ENCODE measurements at places on chromosomes 7 and 10.

DNA sequence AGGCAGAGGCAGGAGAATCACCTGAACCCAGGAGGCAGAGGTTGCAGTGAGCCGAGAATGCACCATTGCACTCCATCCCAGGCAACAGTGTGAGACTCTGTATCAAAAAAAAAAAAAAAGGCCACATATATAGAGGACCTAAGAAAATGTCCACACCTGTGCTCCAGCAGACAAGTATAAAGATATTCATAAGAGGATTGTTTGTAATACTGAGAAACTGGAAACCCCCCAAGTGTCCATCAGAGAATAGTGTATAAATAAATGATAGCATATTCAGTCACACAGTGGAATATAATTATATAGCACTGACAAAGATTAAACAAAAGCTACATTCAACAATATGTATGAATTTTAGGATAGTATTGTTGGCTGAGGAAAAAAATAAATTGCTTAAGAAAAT is 1050.6 kb downstream of the GRM8 start:
- DNase-seq: no peak

- DNase-seq: no peak
These were observed 214.2 kb downstream of the WDR11 start for GRCh38 chr10:121065330-121065729.

DNA sequence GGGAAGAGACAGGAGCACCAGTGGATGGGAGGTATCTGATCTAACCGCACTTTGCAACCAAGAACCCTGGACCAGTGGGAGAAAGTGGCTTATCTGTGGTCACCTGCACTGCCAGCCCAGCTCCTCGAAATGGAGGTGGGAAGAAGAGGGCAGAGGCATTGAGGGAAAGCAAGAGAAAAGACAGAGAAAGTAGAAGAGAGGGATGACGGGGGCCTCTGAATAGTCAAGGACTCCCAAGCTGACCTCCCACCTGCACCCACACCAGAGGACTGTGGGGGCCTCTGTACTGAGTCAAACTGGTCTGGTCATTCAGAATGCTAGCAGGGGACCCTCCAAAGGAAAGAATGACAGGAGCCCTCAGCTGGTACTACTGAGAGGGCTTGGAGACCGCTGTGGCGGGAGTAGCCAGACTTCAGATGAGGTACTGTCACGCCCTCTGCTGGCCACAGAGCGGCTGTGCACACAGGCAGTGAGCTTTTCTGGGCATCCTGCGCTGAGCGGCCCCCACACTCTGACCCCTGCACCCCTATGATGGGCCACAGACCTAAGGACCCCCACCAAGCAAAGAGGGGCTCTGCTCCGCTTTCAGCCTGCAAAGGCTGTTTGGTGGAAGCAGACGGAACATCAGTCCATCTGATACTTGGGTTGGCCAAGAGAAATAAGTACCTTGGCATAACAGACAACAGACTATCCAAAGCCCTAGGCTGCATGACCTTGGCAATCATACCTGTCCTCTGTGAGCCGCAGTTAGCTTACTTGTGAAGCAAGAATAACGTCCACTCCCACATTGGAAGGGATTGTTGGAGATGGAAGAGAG is 112.9 kb downstream of the COL13A1 start:
- peak; percentile 36 for DNase-seq

DNA sequence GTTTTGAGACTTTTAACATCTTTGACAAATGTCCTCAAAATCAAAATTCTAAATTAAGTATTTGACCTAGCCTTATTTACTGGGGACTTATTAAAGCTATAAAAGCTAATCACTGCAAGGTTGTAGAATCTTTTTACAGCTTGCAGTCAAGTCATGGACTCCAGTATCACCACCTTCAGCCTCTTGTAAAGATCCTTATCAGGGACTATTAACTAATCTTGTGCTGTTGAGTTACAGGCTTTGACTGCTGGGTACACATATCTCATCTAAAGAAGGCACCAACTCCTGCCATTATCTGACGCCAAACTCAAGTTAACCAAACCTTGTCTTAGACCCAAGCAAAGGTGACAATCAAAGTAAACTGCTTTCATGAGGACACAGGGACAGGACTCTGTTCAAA is 621.0 kb upstream of the IGFBP3 start:
- DNase-seq: no peak

GRCh38 chr7:141001122-141001521 is 13.6 kb downstream of the MRPS33 start:
- no peak for DNase-seq

DNA sequence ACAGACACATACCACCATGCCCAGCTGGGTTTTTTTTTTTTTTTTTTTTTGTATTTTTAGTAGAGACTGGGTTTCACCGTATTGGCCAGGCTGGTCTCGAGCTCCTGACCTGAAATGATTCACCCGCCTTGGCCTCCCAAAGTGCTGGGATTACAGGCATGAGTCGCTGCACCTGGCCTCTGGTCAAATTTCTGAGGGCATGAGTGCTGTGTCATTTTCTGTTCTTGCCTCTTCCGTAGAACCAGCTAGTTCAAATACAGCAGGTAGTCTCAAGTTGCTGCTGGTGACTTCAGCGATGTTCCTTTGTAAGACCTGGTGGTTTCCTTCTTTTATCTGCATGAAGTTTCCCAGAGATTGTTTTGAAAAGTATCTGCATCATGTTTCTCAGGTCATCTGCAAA is 134.8 kb upstream of the SHH start:
- no peak for DNase-seq

- DNase-seq: no peak
These were observed 4.7 kb downstream of the NEUROD6 start for GRCh38 chr7:31335884-31336201.

- DNase-seq: no peak
These were observed 69.5 kb upstream of the PRKG1 start for GRCh38 chr10:51004776-51005175.

DNA sequence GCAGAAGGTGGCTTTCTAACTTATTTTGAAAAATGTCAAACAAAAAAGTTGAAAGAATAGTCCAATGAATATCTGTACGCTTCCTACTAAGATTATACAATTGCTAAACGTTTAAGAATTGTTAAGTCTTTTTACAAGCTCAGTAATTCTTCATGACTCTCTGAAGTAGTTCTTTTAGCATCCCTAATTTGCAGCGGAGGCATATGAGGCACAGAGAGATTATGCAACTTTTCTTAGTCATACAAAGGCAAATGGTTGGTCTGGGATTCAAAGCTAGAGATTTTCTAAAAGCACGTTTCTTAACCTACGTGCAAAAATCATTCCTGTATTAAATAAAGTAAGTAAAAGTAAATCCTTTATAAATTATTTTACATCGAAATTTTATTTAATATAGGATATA is 254.2 kb downstream of the MAGI2 start:
- no peak for DNase-seq

- no peak for DNase-seq
These were observed 70.4 kb downstream of the VTI1A start for GRCh38 chr10:112517451-112517862.

GRCh38 chr10:20892796-20893195 is 4.3 kb downstream of the NEBL start:
- no peak for DNase-seq

DNA sequence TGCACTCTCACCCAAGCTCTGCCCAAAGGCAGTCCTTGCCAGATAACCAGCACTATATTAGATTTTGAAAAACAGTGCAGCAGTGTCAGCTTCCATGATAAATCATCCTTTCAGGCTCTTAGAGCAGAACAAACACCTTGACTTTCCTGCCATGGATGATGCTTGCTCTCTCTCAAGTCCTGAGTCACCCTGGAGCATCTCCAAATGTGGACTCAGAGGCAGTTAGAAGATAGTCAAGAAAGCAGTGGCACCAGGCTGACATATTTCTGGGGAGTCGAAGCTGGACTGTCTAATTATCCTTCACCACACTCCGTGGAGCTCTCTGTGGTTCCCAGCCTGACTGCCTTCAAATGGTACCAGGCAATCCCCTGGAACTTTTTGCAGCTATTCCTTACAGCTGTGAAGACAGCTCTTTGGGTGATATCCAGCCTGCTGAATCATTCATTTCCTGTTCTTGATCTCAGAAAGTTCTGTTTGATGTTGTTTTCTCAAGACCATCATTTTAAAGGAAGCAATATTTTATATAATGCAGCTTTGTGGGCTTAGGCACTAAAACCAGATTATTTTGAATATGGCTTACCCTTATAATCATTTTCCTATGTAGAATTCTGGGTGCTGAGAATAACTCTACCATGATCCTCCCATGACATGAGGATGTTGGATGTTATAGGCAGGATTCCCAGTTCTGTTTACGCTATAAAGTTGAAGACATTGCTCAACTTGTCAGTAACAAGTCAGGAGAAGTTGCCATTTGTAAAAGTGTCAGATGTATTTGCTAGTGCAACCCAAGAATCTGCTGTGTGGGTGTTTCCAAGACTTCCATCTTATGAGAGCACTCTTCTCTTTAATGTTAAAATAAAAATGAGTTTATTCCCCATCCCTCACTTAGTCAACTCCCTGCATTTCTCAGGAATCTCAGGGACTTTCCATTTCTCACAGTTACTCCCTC is 233.8 kb downstream of the C7orf25 start:
- DNase-seq: no peak

- no peak for DNase-seq
These were observed 35.5 kb downstream of the DLD start for GRCh38 chr7:107926481-107926880.

- no peak for DNase-seq
These were observed 653.7 kb upstream of the SEMA3D start for GRCh38 chr7:85840554-85840953.

DNA sequence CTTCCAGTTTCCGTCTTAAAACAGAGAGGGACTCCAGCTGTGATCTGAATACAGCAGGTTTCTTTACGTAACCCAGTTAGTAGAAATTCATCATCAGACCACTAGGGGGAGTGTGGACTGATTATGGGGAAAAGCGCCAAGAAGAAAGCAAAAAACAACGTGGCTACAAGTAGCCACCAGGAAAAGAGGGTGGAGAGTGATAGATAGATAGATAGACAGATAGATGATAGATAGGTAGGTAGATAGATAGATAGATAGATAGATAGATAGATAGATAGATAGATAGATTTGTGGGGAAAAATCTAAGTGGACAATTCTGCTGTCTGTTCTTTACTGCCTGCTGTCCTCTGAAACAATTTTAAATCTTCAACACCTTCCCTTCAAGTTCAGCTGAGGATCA is 12.7 kb upstream of the AKR1B10 start:
- peak; percentile 76 for DNase-seq

DNA sequence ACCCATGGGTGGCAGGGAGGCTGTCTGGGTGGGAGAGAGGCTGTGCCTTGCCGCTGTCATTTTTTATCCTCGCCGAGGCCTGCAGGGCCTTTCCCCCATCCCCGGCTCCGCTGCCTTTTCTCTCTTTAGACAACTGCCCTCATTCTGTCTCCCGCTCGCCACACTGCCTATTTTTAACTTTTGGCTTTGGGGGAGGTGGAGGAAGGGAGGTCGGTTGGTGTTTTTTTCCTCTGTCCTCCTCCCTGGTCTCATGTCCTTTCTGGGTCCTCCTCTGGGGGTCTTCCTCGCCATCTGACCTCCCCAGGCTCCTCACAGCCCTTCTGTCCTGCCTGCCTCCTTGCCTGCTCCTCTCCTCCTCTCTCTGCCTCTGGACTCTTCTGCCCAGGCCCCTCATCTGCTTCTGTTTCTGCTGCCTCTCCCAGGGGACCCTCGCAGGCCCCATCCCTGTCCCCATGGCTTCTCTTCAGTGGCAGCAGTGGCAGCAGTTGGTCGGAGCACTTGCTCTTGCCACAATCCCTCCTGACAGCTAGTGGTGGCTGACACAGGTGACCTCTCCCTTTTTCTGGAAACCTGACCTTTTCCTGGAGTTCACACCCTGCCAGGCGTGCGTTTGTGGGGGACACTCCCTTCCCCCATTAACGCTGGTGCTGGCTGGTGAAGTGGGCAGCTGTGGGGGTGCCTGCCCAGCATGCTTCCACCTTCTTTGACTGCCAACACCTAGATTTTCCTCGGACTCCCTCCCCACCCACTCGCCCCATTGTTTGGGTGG is 19.5 kb upstream of the PCBD1 start:
- DNase-seq: no peak

- no peak for DNase-seq
These were observed 33.9 kb upstream of the LRRN3 start for GRCh38 chr7:111057066-111057465.

DNA sequence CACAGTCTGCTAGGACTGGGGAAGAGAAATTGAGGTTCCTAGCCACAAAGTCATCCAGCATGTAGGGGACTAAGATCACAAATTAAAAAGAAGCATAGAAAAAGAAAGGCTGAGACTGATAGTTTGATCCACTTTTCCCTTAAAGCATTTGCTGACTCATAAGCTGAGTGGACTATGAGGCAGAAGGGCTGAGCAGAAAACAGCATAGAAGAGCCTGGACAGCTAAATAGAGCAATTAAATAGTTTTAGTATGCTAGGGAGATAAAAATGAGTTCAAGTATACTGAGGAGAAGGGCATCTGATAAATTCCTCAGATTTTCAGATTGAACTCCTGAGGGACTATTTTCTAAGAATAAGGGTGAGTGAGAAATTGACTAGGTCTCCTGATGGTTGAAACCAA is 155.9 kb upstream of the EGR2 start:
- DNase-seq: no peak

GRCh38 chr7:50588937-50589336 is 23.7 kb upstream of the DDC start:
- DNase-seq: no peak

GRCh38 chr10:122251459-122252255 is 19.4 kb upstream of the BTBD16 start:
- no peak for DNase-seq

- DNase-seq: peak; percentile 51
These were observed 6.2 kb downstream of the C10orf105 start for GRCh38 chr10:71713135-71714030.

DNA sequence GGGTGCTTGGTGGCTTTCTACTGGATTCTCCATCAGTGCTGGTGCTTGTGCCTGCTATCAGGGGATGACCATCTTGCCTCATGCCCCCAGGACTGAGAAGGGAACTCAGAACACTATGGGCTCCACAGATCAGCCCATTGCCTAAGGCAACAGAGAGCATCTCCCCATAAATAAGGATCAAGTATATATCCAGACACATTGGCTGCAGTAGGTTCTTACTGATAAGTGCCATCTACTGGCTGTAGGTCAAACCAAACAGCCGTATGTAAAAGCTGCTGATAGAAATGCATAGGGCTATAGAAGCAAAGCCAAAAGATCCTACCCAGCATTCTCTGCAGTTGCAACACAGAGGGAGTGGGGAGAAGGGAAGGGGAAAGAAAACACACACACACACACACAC is 153.7 kb downstream of the CDK14 start:
- DNase-seq: no peak
